Activated CD4-positive, alpha-beta memory T cell treated with anti-CD3 and anti-CD28 coated beads for 36 hours (primary cell): ENCODE measurements at places on chromosomes 2 and 18.
A peak's percentile ranks its signal among the peaks of the same experiment; 100 is the strongest.

DNA sequence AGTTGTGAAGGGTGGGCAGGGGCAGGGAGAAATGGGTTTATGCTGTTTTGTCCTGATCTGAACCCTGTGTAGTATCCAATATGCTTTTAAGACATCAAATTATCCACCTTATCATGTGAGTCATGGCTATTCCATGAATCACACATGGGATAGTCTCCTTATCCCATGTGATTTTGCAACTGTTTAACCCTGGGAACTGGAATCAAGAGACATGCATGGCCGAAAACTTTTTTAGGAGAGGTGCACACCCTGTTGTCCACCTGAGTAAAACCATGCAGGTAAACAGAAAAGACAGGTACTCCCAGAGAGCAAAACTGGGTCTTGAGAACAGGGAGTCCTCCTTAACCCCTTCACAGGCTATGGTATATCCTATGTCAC, 490.6 kb upstream of the HS6ST1 start:
- no peak for DNase-seq

GRCh38 chr2:134362740-134363139, 108.9 kb downstream of the MGAT5 start:
- no peak for DNase-seq

DNA sequence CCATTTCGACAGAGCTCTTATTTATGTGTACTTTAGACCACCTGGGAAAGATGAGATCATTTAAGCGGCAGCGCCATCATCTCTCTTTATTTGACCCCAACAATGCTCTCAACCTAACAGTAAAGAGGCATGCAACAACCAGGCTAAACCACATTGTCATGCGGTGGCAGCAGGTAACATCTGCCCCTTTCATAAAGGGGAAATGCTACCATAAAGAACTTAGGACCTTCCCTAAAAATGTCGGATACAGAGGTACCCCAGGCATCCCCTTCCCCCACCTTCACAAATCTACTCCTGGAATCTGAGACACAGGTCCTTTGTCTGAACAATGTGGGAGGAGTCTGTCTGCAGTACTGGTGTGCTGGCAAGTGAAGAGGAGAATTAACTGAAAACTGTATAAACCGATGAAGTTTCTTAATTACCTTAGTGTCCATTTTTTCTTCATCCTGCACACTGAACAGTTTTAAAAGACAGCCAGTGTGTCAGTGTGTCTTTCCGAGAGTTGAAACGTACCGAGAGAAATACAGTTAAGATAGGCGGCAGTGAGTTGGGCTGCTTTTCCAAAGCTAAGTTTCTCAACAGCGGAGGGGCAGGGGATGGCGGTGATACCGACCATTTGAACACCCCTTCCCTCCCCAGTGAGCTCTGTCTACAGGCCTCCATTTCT, 1.9 kb downstream of the MEX3C start:
- peak; percentile 57 for DNase-seq

DNA sequence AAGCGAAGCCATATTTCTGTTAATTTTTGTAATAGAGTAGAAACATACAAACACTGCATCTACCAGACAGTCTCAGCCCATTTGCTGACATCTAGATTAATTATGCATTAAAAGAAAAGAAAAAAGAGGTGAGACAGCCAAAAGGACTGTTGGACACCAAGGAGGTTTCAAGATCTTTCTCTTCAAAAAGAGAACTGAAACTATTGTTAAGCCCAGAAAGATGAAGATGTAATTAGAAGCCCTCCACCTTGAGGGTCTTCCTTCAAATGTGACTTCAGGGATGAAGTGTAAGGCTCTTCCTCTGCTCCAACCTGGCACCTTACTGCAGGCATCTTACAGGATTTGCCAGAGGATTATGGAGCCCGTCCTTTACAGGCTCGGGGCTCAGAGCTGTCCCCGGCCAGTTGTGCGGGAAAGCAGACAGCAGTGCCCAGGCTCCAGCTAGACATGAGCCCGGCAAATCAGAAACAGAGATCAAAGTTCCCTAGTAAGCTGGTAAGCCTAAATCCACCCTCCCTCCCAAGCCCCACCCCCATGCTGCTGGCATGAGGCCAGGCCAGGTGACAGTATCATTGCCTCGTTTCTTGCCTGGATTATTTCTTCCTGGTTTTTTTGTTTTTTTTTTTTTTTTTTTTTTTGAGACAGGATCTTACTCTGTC, 38.9 kb downstream of the ADI1 start:
- no peak for DNase-seq

DNA sequence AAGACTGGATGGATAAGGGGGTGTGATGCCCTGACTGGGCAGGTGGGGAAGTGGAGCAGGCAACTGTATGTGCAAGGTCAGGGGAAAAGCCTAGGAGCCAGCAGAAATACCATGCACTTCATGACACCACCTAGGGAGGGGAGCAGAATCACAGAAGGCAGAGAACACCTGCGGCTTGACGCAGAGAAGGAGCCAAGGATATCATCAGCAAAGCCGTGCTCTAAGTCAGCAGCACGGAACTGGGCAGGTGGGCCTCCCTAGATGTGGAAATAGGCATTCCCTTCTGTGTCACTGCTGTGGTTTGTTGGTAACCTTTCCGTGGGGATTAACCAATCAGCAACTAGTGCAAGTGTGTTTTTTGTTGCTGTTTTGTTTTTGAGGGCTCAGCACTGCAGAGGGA, 41.3 kb downstream of the HDLBP start:
- no peak for DNase-seq
